ENCODE measurements at places on chromosomes 7 and 10. TPM values are rescaled to one million over a fixed set of nuclear protein-coding genes. Genes with fewer than 3 reads are reported as not detected.

GRCh38 chr7:155747209-155747608 is 65.1 kb downstream of the SHH start:
- DNase-seq, result no peak

DNA sequence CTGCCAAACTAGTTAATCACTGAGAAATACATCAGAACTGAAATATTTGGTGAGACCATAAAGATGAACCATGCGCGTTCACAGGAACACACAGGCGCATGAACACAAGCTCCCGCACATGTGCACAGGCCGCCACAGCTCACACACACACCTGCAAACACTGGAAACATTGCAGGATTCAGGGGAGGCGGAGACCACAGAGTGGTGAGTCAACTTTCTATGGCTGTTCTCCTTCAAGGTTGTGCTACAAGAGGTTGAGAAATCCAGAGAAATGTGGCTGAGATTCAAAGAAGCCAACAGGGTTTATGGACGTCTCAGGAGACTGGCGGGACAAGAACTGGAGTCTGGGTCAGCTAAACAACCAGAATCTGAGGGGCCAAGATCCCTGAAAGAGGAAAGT is 17.8 kb downstream of the ESYT2 start:
- no peak for DNase-seq

Gene CUBN
- 2.3 TPM for total RNA-seq

DNA sequence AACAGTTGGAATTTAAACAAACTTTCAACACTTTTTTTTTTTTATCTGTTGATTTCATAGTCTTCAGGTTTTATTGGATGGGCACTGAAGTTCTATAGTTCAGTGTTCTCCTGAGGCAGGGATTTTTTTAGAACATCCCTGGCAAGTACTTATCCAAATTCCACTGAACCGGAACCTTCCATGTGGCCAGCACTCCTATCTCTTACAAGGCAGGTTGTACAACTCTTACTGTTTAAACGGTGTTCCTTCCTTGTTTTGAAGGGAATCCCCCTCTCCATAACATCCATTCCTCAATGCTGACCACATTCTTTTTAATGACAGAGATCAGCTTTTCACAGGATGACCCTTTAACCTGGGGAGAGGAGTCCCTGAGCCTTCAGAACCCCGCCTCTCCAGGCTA is 238.9 kb upstream of the CTBP2 start:
- DNase-seq, result no peak

DNA sequence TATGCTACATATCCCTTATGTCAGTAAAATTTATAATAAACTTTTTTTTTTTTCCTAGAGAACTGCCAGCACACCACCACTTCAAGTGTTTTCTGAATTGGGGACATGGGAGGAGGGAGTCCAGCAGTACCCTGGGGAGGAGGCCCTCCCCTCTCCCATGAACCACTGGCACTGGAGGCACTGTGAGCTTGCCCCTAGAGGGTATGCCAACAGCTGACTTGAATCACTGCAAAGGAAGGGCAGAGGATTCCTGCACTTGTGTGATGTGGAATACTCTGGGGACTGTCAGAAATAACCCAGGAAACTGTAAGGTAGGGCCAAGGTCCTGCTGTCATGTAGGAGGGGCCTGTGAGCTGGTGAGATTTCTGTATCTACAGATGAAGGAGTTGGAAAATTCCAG is 8.5 kb upstream of the ARMS2 start:
- no peak for DNase-seq

Gene RAPGEF5
- total RNA-seq, result 61.5 TPM

DNA sequence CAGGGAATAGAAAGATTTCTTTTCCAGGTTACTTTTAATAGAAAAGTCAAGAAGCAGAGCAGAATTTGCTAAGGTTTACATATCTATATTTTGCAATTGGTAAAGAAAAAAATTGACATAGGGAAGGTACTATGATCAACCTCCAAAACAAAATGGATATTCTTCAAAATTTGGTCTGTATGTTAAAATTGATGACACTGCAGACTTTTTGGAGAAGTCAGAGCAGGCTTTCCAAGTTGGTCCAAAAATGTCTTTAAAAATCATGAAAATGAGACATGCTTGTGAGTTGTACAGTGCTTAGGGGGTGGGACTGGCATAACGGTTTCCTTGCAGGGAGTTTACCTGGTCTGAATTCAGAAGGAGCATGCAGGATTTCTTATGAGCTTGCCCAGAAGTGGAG is 77.0 kb downstream of the TFPI2 start:
- no peak for DNase-seq

Gene INPP5A
- total RNA-seq, result 65.2 TPM
